ENCODE measurements at places on chromosomes 2 and 18.

DNA sequence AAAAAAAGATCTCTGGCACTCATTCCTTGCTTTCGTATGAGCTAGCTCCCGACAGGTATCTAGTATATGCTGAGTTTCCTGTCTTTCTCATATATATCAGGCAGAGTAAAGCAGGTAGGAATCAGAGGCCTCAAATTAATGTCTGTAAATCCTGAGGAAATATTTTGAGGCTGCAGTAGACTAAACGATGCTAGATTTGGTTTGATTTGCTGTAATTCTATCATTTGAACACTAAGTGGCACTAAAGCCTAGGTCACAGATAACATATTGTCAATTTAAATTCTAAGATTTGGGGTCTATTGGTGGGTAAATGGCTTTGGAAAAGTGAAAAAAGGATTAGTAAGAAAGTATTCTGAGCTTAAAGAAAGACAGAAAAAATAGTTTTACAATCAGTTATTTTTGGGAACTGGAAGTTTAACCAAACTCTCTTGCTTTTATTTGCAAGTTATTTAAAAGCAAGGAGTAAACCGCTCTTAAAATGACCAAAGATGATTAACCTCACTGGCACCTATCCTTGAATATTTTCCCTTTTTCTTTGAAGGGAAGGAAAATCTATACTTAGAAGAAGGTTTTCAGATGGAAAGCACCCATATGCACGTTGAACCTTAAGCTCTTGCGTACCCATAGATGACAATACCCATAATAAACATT lies 37.6 kb upstream of the SLC4A10 start:
- DNase-seq, result no peak

DNA sequence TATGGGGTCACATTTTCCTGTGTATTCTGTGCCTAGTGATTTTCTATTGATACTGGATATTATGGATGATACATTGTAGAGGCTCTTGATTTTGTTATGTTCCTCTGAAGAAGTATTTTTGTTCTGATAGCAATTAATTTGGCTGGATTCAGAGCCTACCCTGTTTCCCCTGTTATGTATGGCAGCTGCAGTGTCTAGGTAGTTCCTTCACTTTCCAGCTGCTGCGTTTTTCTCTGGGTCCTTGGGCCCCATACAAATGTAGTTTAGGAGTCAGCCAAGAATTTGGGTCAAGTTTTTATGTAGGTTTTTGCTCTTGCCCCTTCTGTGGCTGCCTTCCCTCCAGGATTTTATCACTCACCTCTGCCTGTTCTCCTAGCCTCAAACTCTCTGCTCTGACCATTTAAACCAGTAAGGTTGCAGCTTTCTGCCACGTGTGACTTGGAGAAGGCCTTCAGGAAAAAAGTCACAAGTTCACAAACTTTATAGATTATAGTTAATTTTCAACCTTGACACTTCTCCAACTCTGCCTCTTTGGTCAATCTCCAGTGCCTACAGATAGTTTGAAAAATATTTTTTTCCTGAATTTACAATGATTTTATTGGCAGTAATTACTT lies 47.0 kb downstream of the APLF start:
- DNase-seq, result no peak

- DNase-seq, result no peak
Observed at GRCh38 chr2:73827018-73827417, 1.7 kb upstream of the STAMBP start.

DNA sequence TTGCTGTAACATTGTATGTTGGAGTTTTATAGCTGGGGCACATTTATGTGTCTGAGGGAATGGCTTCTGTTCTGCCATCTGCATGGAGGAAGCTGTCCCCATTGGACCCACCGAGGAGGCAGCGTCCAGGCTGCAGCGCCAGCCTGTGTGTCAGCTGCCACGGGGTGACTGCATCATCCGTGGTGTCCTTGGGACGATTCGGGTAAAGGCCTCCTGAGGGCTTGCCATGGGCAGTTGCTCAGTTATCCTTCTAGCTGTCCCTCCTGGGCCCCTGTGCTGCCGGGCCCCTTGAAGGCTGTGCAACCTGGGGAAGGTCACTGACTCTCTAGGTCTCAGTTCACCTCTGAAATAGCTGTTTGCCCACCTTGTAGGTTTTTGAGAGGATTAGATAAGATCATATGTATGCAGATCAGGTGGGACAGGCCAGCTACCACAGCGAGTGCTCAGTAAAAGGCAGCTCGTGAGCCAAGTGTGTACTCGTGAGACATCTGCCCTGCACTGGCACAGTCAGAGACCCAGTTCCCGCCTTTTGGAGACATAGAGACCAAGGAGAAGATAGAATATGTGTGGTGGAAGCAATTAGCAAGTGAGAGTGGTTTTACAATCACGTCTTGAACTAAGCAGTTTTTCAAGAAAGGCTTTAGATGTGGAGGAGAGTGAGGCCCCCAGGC lies 10.6 kb downstream of the LDLRAD4 start:
- no peak for DNase-seq

DNA sequence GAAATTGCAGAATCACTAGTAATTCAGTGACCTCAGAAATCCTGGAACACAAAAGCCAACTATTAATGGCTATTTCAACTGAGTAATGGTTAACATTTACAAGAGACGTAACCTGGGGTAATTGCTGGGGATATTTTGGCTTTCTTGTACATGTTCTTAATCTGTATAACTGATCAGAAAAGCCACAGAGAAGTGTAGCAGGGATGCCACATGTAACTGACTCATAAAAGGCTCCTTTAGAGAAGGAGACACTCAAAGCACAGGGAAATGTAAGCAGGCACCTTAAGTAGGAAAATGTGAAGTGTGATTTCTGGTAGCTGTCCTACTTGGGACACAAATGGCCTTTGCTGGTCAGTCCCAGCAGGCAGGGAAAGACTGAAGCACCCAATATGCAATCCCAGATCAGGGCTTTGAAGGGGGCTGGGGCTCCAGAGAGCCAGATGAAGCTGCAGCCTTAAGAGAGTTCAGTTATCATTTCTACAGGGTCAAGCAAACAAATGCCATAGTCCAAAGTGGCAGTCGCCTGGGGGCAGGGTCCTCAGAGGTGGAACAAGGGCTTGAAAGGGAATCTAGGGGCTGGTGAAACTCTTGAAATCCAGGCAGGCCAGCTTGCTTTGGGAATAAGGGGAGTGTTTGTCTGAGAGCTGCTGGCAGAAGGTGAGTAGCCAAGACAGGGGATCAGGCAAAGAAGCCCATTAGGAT lies 7.2 kb upstream of the SPOPL start:
- DNase-seq, result no peak

GRCh38 chr2:90069290-90069894 lies 1377.9 kb downstream of the RPIA start:
- no peak for DNase-seq

- DNase-seq, result no peak
Observed at GRCh38 chr2:130843321-130843985, 6.7 kb downstream of the ARHGEF4 start.

DNA sequence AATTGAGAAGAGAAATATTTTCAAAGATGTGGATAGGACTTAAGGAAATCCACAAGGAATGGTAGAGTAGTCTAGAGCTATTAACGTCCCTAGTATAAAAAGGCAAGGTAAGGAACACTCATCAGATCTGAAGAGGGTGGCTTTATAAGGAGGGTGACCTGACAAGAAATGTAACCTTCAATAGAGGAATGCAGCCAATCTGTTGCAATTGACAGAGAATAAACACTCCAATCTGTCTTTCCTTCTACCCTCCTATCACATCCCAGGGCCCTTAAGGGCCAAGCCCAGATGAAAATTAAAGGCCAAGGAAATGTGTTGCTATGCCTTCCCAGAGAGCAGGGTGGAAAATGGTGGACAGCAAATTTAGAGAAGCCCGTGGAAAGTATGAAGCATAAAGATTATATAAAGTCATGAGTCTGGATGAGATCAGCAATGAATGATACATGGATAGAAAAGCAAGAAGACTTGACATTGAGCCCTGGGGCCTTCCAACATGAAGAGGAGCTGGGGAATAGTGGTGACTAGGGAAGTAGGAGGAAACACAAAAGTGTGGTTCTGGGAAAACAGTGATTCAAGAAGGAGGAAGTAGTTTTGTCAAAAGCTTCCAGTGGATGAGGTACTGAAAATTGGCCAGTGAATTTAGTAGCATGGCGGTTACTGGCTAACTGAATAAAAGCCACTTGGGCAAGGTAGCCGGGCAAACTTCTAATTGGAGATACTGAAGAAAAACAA lies 270.6 kb upstream of the TANK start:
- DNase-seq, result no peak

GRCh38 chr2:9952856-9953503 lies 1.5 kb downstream of the GRHL1 start:
- no peak for DNase-seq

DNA sequence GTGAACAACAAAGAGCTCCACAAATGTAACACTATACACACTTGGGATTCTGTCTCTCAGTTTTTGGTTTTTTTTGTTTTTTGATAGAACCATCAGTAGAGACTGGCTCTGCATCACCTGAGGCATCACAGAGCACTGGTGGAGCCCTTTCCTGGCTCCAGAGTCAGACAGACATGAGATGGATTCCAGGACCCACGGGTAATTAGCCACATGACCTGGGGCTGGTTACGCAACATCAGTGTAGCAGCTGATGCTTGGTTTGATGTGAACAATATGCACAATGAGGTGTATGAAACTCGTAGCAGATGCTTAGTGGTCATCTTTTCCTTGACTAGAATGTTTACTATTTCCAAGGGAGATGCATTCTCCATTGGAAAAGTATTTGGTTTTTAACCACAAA lies 40.7 kb downstream of the CMPK2 start:
- no peak for DNase-seq

GRCh38 chr2:202965810-202966460 lies 48.7 kb upstream of the NBEAL1 start:
- DNase-seq, result no peak

DNA sequence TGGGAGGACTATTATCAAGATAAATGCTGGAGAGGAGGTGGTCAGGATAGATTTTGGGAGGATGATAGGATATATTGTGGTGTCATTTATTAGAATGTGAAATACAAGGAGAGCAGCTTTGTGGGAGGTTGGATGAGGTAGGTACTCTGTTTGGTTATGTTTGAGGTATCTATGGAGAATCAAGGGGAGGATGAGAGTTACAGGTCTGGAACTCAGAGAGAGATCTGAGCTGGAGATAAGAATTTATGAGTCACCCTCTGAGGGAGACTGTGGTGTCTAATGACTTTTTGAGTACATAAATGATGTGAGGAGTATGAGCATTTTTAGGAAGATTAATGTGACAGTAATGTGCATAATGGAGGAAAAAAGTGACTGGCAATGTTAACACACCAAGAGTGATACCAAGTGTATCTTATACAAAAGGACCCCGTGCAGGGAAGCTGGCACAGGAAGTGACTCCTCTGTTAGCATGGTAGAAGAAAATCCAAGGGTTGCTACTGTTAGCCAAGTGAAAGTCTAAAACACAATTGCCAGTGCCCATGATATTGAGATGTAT lies 48.2 kb downstream of the CRIM1 start:
- no peak for DNase-seq

DNA sequence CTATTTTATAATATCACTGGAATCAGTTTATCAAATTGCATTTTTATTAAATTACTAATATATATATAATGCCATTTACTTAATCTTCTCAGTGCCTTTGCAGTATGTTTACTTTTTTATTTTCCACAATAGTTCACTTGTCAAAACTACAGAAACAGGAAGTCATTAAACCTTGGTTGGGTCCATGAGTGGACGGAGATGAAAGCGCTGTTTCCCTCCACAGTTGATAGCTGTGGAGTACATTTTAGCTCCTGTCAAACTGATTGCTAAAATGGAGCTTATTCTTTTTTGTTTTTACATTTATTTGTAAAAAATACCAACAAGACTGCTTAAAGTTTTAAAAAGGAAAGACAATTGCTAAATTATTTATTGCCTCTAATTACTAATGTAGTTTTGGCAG lies 19.2 kb downstream of the MFF start:
- no peak for DNase-seq

DNA sequence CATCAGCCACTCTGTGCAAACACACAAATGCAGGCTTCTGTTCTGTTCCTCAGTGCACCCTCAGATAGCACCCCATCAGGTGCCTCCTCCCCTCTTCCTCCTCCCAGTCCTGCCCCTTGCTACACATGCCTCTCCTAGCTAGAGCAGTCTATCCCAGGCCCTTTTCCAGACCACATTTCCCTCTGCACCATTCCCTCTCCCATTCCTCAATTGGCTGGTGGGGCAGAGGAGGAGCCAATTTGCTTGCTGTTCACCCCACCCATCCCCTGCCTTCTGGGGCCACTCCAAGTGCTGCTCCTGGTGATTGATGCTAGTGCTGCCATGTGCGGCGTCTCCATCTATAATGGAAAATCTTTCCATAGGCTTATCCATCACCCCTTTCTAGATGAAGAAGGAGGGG lies 5.4 kb downstream of the CFAP65 start:
- DNase-seq, result no peak

- DNase-seq, result no peak
Observed at GRCh38 chr2:19973466-19973865, 16.4 kb downstream of the WDR35 start.

- no peak for DNase-seq
Observed at GRCh38 chr18:43113220-43113895, 2.1 kb downstream of the RIT2 start.

GRCh38 chr2:5974477-5974876 lies 282.3 kb downstream of the SOX11 start:
- DNase-seq, result no peak

DNA sequence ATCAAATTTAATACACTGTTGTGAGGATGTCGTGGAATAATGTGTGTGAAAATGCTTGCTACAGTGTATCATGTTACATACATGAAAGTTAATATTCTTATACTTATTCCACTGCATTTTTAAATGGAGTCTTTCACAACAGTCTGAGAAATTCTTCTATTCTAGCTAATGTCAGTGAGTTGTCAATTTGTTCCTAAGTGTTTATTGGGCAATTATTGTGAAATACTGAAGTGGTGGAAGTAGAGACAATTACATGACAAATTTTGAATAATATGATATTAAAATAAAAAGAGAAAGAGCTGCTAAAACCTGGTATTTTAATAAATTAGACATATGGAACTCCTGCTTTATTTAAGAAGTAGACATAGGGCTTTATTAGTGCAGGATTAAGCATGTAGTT lies 176.1 kb downstream of the PTPRM start:
- no peak for DNase-seq

GRCh38 chr2:171584001-171584400 lies 61.7 kb downstream of the CYBRD1 start:
- no peak for DNase-seq

GRCh38 chr2:88654714-88655113 lies 27.4 kb upstream of the EIF2AK3 start:
- no peak for DNase-seq

GRCh38 chr2:229408962-229409361 lies 137.9 kb upstream of the PID1 start:
- DNase-seq, result no peak

- no peak for DNase-seq
Observed at GRCh38 chr2:240129311-240129710, 6.8 kb downstream of the COPS9 start.

Data from stimulated activated CD4-positive, alpha-beta T cell treated with anti-CD3 and anti-CD28 coated beads, Interleukin-1b, Interleukin-23, amount 100 ng/mL, for 1 hour (primary cell).